ENCODE measurements at places on chromosomes 4 and X.

GRCh38 chr4:76947369-76947768 lies 2.2 kb upstream of the SEPTIN11 start:
- DNase-seq = no peak

GRCh38 chr4:4869731-4870571 lies 10.5 kb downstream of the MSX1 start:
- DNase-seq = no peak

GRCh38 chr4:94534401-94535312 lies 82.9 kb downstream of the PDLIM5 start:
- DNase-seq = peak; percentile 43

- no peak for DNase-seq
Observed at GRCh38 chrX:125765347-125765746, 400.7 kb downstream of the DCAF12L2 start.

DNA sequence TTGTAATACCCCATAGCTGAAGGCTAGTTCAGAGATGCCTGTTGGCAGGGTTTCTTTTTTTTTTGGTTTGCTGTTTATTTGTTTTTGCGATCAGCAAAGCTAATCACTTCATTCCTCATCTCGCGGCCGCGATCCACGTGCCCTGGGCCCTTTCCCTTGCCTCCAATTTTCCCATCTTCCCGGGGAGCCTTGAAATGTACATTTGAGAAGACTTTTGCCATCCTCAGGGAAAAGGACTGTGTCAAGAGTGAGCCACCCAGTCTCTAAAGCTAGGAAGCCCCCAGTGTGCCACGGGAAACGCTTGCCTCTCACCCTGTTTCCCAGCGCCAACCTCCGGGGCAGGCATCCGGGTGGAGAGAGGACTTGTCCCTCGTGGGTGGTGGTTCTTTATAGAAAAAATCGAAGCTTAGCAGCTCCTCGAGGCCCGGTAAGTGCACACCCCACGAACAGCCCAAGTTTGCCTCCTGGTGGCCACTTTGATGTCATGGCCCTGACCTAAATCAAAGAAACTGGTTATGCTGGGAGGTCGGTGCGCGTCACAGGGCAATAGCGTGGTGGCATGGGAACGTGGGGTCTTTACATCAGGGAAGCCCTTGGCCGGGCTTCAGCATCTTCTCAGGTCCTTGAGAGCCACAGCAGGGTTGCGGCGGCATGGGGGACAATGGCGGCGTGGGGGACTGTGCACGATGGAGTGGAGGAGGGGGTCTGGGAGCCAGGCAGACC lies 42.0 kb downstream of the MAP7D3 start:
- peak; percentile 32 for DNase-seq

GRCh38 chr4:129972257-129972656 lies 876.3 kb downstream of the C4orf33 start:
- DNase-seq = no peak

DNA sequence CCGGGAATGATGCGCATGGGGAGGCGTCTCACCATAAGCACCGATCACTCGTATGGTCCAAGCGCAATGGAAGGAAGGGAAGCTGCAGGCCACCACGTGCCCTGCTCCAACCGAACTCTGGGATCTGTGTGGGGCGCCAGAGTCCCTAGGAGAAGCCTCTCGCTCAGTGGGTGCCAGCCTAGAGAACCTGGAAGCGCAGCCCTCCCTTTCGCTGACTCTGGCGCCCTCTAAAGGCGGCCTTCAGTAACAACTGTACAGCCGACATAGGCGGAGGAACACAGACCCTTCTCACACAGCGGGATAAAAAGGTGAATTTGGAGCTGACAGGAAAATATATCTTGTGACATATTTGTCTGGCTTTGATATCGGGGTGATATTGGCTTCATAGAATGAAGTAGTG lies 76.0 kb downstream of the INTS6L start:
- DNase-seq = peak; percentile 48

- DNase-seq = no peak
Observed at GRCh38 chr4:112518675-112519074, 2.7 kb upstream of the NEUROG2 start.

DNA sequence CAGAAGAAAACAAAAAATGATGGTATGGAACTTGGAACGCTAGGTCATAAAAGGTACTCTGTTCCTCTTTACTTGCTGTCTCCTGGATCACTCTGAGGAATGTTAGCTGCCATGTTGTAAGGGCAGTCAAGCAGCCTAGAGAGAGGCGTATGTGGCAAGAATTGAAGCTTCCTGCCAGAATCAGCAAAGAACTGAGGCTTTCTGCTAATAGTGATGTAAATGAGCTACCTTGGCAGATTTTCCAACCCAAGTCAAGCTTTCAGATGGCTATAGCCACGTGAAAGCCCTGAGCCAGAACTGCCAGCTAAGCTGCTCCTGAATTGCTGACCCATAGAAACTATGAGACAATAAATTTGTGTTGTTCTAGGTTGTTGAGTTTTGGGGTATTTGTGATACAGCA lies 38.7 kb downstream of the AASDH start:
- DNase-seq = no peak

DNA sequence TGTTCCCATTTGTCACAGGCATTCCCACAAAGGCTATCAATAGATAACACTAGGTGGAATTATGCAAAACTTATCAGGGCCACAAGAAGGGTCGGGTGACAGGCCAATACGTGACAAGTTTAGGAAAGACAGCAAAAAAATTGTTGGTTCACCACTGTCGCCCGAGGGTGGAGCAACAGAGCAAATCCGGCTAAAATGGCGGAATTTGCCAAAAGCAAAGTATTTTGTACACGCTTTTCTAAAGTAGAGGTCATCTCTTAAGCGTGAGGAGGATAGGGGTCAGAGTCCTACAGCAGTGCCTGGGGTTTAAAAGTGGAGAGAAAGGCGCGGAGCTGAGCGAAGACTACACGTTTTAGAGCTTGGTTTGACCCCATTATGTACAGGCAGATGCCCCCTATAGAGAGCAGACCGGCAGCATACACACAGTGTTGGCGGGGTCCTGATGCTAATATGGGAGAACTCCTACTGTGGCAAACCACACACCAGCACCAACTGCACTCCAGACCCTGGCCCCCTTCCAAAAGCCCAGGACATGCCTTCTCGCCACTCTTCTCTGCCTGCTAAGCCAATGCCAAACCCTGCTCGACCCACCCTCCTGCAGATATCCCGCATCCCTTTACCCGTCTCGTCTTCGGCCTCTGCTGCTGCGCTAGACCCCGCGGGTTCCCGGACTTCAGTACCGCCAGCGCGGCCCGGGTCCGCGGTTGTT lies 733 bp downstream of the CCNA2 start:
- peak; percentile 54 for DNase-seq

GRCh38 chr4:124745985-124746801 lies 33.7 kb upstream of the ANKRD50 start:
- no peak for DNase-seq

- peak; percentile 33 for DNase-seq
Observed at GRCh38 chr4:14196131-14196530, 568.6 kb upstream of the BOD1L1 start.

DNA sequence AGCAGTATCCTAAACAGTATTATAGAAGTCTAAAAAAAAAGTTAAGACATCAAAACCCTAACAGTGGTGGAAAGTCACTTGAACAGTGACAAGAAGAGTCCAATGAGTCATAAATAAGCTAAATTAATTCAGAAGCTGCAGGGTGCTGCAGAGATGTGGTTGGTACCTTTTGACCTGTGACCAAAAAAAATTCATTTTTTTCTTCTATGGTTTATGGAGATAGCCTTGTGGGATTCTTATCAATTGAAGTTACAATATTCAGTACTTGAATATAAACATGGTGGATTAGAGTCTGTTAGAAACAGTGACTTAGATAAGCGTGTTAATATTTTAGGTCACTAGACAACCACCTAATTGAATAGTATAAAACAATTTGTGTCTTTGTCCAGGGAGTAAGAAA lies 35.4 kb downstream of the CCSER1 start:
- DNase-seq = no peak

DNA sequence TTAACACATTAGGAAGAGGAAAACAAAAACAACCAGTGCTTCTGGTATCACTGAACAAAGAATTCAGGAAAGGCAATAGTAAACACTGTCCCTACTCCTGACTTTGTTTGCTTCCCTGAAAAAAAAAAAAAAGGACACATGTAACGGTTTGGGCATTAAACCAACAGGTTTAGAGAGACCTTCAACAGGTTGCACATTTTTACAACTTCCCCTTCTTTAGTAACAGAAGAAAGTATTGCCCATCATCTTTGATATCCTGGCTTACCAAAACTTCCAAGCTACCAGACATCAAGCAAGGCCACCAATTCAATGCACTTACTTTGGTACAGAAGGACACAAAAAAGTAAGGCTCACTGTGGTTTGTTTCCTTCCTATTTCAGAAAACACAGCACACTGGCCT lies 131.9 kb upstream of the MAP3K15 start:
- DNase-seq = no peak

GRCh38 chr4:139532947-139533346 lies 23.1 kb downstream of the SETD7 start:
- no peak for DNase-seq

DNA sequence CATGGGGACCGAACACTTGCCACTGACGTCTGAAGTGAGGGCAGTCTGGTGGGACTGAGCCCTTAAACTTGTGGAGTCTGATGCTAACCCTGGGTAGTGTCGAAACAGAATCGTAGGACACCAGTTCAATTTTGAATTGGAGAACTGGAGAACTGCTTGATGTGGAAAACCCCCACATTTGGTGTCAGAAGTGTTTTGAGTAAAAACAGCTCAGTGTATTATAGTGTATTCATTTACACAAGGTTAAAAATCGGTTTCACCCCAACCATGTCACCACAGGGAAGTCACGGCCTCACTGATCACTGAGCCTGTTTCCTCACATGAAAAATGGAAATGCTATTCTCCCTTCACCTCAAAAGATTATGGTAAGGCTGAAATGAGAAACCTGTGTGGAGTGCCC lies 21.9 kb downstream of the PIN4 start:
- no peak for DNase-seq

GRCh38 chr4:108043526-108043925 lies 53.8 kb downstream of the HADH start:
- DNase-seq = no peak

- no peak for DNase-seq
Observed at GRCh38 chr4:3520276-3520675, 11.9 kb downstream of the LRPAP1 start.

DNA sequence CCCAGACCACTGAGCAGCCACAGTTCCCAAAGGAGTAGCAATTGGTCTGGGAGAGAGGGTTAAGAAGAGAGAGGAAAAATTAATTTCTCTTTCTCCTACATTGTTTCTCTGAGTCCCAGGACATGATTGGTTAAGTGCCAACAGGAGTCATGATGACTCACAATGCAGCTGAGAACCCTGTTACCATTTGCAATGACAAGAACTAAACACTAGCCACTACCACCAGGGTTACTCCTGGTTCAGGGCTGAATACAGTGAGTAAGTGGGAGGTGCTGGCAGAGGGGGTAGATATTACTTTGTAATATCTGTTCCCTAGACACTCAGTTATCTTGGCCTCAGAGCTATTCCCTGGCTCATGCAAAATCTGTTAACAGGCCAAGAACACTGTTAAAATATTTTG lies 18.0 kb downstream of the ETDC start:
- no peak for DNase-seq

DNA sequence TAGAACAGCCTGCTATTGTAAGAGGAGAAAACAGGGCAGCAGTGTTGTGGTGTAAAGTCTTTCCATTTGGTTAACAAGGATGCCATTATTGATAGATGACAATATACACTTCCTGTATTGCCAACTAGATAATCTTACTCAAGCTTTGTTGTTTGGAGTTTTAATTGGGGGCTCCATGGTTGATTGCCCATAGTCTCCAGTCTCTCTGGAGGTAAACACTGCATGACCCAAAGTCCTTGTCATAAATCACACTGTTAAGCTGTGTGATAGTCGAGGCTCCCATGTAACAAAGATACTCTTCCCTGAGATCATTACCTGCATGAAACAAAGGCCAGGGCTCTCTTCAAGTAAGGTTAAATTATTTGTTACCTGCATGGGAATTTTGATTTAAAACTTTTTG lies 394.6 kb downstream of the C4orf33 start:
- no peak for DNase-seq

- no peak for DNase-seq
Observed at GRCh38 chr4:17846266-17846665, 35.5 kb downstream of the NCAPG start.

DNA sequence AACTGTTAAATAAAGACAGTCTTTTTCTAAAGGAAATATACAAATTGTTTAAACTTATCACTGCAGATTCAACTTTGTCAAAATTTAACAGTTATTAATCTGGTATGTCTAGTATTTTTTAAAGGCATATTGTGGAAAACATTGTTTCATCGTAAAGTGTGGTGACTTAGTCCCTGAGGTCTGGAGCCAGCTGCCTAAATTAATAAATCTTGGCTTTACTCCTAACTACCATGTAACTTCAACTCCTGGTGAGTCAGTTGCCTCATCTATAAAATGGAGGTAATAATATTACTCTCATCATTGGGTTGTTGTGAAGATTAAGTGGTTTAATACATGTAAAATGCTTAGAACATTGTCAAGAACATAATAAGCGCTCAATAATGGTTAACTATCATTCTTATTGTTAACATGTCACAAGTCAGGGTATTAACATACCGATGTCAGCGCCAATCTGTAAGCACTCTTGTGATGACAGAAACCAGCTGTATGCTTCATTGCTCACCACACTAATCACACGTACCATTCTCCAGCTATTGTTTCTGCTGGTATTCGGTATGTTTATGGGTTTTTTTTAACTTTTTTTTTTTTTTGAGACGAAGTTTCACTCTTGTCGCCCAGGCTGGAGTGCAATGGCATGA lies 14.1 kb upstream of the SMIM43 start:
- no peak for DNase-seq

- no peak for DNase-seq
Observed at GRCh38 chr4:8168832-8169598, 10.4 kb upstream of the ABLIM2 start.

DNA sequence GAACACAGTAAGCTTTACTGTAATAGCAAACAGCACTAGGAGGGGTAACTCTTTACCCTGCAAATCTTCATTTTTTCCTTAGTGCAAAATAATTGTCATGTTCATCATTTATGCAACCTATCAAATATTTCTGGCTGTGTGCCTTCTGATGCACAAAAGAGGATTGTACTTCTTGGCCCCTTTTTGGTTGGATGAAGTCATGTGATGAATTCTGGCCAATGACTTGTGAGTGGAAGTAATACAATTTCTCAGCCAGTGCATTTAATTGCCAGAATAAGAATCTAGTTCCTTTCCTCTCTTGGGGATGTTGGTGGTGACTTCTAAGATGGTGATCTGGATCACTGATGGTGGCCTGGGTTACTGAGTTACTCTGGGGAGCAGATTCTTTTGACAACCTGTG lies 37.0 kb upstream of the GATB start:
- DNase-seq = no peak

Data from inflammatory macrophage (primary cell).